ENCODE measurements at places on chromosomes 11 and 22.

DNA sequence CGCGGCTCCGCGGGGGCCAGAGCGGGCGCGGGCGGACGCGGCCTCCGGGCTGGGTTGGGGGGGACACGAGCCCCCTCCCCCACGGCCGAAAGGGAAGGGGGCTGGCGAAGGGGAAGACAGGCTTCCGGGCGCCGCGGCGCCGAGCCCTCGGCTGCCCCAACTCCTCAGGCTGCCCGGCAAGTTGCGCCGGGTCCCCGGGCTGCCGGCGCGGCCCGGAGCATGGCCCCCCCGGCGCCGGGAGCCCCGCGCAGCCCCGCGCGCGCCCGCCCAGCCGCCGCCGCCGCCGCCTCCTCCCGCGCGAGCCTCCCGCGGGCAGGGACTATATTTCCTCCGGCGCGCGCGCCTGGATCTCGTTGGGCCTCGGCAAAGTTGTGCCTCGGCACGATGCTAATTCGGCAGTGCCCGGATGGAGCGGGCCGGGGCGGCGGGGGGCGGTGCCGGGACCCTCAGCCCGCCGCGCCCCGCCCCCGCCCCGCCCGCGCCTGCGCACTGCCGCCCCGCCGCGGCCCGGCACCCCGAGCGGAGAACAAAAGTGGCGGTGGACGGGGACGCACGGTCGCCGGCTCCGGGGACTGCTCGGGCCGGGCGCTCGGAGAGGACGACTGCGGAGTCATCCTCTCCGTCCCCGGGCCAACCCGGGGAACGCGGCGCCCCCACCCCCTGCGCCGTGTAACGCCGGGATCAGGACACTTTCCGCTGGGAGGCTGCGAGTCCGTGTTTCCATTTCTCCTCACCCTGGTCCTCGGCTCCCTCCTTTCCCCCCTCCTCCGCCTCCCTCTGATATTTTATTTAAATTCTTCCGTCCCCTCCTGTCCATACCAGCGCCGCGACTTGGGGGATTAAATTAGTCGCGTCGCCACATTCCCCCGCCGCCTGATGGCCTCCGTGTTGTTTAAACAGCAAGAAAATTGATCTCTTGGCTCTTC is at the start of gene PHF21B:
PHF21B (minus strand) TSS at position 400 of the 926 bp plus-strand sequence. CDS start 456 bp downstream, outside the sequence.
- no peak for DNase-seq

DNA sequence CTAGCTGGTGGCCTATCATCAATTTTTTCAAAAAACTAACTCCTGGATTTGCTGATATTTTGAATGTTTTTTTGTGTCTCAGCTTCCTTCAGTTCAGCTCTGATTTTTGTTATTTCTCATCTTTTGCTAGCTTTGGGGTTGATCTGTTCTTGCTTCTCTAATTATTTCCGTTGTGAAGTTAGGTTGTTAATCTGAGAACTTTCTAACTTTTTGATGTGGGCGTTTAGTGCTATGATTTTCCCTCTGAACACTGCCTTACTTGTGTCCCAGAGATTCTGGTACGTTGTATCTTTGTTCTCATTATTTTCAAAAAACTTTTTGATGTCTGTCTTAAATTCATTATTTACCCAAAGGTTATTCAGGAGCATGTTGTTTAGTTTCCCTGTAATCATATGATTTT is 19.1 kb downstream of the NARS2 start:
- DNase-seq: no peak

DNA sequence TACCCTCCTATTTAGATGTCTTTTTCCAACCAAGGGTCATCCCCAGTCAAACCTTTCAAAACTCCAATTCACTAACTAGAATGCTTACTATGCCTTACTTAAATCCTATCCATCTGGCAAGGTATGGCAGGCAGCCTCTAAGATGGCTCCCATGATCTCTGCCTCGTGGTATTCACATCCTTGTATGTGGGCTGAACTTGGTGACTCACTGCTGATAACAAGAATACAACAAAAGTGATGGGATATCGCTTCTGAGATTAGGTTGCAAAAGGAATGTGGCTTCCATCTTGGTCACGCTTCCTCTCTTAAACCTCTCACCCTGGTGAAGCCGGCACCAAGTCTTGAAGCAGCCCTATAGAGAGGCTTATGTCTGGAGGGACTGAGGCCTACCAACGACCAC is 29.6 kb upstream of the UPB1 start:
- no peak for DNase-seq

- DNase-seq: no peak
Observed at GRCh38 chr22:22364207-22364606, 119.6 kb downstream of the VPREB1 start.

- no peak for DNase-seq
Observed at GRCh38 chr22:49404576-49405241, 423.0 kb downstream of the BRD1 start.

DNA sequence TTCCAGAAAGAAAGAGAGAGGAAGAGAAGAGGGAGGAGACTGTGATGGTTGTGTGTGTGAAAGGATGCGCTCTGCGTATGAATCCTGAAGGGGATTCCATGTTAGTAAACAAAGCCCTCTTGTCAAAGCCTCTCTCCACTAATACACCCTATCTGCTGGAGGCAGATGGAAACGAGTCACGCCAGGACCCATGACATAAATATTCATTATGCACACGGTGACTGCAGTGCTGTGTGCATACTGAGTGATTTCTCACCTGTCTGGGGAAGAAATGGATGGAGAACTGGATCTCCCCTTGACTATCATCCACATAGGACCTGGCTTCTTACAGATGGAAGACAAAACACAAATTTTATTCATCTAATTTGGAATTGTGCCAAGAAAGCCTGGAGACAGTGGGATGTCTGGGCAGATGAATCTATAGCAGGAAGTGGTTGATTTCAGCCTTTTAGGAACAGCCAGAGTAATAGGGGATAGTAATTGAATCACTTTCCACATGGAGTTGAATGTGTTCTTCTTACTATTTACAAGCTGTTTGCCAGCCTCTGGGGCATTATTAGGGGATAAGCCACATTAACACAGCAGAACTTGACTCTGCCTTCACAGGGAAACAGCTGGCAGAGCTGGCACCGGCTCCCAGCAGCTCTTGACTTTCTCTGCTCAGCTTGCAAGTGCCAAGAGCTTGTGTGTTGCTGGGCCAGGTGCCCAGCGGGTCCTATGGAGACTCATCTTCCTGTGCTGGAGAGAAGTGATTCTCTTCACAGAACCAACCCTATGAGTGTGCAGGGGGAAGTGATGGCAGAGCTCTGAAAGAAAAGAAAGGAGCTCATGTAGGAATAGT is 9.0 kb downstream of the MTNR1B start:
- DNase-seq: no peak

DNA sequence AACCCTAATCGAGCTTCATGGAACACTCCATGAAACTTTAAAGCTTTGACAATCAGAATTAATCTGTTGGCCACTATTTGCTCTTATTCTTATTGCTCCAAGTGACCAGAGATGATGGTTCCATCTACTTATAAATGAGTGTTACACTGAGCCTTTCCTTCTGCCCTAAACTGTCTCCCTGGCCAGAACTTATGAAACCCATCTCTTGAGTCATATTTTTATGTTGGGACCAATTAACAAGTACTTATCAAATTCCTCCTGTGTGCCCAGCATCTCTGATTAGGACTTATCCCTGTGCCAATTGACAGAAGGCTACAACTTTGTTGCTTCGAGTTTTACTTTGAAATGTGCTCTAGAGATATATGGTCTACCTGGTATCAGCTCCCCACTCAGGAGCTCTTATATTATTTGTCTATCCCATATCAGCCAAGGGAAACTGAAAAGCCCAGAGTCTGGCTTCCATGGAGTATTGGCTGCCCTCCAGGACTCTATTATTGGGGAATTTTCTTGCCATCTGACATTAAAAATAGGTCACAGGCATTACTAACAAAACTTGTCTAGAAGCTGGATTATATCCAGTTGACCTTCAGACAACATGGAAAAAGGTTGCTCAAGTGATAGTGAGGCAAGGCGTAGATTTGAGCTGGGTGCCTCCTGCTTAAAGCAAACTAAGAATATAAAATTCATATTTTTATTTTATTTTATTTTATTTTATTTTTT is 8.8 kb downstream of the KREMEN1 start:
- no peak for DNase-seq

- DNase-seq: no peak
Observed at GRCh38 chr11:27408246-27408800, 45.3 kb upstream of the CCDC34 start.
